ENCODE measurements at places on chromosomes 16 and 17.
A peak's percentile ranks its signal among the peaks of the same experiment; 100 is the strongest.

GRCh38 chr16:87956365-87957231 lies 5.4 kb downstream of the BANP start:
- no peak for DNase-seq

- DNase-seq, result no peak
Measured at GRCh38 chr16:36336-36984, 16.9 kb downstream of the POLR3K start.

- peak; percentile 24 for DNase-seq
Measured at GRCh38 chr16:8660841-8661301, 13.5 kb upstream of the ABAT start.

- no peak for DNase-seq
Measured at GRCh38 chr16:9105189-9105588, 13.7 kb downstream of the HAPSTR1 start.

DNA sequence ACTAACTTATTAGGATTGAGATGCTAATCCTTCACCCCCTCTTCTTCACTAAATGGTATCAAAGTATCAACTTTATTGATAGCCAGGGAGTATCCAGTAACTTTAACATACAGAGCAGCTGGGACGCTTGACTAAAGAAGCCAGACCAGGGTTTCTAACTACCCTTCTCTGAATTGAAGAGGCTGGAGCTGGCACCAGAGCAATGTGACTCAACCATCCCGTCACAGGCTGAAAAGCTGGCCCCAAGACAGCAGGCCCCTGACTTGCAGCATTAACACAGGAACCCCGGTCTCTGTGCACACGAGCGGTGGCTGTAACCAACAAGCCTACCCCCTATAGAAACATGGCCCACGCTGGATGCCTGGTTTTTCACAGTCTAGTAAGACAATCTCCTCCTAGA lies 59.8 kb downstream of the ANKFN1 start:
- DNase-seq, result no peak

DNA sequence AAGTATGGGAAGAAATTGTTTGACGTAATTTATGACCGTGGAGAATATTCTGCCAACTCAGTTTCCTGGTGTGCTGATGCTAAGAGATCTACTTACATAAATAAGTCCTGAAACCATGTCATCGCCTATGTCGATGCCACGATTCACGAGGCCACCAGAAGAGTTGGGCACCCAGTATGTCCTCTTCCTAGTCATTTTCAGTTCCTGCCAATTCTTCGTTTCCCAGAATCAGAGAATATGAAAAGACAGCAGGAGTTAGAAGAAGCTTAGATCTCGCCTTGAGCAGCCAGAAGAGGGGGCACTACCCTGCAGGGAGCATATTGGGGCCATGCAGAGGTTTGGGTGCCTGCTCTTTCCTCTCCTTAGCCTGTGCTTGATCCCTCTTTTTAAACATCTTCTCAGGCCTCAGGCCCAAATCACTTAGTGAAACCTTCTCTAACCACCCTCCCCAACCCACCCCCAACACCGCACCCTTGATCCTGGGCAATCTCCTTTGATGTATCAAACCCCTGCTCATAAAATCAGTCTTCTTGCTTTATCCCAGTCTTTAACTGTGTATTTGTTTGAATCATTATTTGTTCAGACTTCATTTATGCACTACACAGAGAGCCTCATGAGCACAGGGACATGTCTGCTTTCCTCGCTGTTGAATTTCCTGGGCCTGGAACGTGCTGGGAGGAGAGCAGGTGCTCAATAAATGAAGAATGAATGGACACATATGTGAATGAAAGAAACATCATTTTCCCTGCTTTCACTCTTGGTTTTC lies 12.2 kb upstream of the LONP2 start:
- DNase-seq, result peak; percentile 2

DNA sequence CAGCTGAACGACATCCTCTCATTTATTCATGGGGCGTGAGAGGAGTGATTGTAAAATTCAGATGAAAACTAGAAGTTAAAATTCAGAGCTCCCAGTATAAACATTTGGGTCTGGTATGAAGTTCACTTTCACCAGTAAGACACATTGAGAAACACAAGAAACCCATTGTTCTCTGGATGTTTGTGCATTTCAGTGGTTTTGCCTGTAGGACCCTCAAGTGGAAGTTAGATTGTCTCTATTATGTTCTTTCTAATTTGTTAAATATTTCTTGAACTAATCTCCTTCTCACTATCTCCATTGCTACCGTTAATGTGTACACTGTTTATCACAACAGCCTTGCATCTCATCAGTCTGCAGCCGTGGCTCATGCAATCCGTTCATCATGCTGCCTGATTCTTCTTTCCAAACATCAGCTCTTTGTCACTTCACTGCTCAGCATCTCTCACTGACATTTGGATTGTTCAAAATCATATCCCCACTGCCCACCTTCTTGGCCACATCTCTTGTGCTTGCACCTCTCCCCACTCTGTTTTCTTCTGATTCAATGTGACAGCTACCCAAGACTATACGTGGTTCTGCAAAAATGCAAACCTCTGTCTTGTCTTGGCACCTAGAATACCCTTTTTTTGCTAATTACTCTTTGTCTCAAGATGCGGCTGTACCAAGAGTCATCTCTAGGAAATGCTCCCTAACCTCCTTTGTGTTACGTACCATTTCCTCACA lies 49.5 kb downstream of the HLF start:
- DNase-seq, result no peak

DNA sequence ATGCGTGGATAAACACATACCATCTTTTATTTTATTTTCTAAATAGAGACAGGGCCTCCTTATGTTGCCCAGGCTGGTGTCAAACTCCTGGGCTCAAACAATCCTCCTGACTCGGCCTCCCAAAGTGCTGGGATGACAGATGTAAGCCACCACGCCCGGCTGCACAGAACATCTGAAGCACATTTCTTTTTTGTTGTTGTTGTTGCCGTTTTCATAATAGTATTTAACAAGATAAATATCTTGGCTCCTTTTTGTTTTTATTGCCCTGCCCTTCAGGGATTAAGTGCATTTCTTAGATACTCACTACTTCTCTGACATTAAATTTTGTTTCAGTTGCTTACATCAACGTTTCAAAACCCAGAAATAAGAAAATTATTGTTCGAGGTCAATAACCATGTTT lies 37.4 kb downstream of the ANKRD11 start:
- DNase-seq, result no peak

GRCh38 chr17:65231086-65231485 lies 93.9 kb downstream of the RGS9 start:
- no peak for DNase-seq

DNA sequence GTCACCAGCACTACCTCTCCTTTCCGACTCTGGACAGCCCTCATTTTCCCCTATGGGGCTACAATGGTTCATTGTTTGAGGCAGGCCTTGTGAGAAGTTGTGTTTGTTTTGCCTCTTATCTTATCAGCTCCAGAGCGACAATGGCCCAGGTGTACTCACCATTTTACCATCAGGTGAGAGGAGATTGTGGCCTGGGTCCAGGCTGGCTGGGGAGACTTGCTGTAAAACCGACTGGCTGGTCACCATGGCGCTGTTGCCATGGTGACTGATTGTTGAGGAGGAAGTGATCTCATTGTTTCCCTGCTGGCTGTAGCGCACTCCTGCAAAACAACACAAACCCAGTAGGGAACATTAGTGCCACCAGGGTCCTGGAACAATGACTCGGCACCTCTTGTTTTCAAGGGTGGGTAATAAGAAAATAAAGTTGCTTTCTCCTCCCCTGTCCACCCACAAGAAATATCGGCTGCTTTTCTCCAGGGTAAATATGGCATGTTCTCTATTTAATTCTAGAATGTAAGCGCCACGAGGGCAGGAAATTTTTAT lies 34.4 kb downstream of the HNF1B start:
- DNase-seq, result no peak

DNA sequence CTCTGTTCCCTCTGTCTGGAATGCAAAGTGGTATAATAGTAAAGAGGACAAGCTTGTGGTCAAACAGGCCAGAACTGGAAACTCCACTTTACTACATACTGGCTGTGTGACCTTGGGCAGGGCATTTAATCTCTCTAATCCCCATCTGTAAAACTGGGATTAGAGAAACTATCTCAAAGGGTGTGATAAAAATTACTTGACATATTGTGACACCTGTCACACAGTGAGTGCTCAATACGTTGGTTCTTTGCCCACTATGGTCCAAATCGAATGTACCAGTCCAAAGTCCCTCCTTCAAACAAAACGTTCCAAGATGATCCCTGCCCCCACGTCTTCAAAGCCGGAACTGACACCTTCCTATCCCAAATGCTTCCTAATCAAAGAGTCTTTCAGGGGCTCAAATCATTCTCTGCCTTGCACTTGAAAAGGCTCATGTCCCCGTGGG lies 734 bp downstream of the PGAP3 start:
- DNase-seq, result no peak

- DNase-seq, result no peak
Measured at GRCh38 chr17:62307196-62307595, 73.2 kb upstream of the EFCAB3 start.

DNA sequence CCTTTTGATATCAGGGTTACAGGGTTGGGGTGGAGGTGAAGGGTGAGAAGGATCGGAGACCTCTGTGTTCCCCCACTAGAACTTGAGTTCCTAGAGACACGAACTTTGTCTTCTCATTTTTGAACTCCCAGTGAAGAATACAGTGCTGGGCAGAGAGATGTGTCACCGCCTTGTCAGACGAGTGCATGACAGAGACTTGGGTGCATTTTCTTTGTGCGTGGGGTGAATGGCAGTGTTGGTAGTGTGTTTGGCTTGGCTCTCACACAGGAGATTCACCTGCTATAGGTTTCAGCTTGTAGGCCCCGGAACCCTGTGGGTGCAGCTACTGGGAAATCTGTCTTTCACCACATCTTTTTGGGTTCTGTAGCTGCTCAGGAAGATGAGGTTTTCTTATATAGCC lies 40.0 kb upstream of the CCR7 start:
- no peak for DNase-seq

- DNase-seq, result no peak
Measured at GRCh38 chr17:48506246-48506645, 24.6 kb downstream of the HOXB1 start.

DNA sequence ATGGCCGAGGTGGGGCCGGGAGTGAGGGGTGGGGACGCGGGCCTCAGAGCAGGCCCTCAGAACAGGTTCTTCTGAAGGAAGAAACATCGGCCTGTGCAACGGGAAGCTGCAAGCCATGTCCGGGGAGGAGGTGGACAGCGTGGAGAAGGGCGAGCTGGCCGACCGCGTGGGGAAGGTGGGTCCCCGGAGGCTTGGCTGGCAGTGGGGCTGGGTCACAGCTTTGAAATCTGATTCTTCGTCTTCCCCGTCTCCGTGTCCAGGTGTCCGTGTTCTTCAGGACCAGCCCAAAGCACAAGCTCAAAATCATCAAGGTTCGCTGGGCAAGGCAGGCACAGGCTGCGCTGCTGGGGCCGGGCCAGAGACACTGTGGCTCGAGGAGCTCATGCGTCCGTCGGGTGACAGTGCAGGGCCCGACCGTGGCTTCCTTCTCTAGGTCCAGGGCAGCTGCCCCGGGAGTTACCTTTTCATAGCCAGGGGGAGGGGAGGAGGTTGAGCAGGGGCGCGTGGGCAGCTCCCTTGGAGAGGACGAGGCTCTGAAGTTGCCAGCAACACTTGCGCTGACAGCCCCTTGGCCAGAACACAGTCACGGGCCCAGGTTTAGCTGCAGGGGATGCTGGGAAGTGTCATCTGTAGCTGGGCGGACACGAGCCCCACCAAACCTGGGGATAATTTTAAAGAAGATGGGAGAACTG lies 51.3 kb downstream of the MEAK7 start:
- no peak for DNase-seq

- DNase-seq, result no peak
Measured at GRCh38 chr16:31561426-31562233, 33.9 kb downstream of the AHSP start.

DNA sequence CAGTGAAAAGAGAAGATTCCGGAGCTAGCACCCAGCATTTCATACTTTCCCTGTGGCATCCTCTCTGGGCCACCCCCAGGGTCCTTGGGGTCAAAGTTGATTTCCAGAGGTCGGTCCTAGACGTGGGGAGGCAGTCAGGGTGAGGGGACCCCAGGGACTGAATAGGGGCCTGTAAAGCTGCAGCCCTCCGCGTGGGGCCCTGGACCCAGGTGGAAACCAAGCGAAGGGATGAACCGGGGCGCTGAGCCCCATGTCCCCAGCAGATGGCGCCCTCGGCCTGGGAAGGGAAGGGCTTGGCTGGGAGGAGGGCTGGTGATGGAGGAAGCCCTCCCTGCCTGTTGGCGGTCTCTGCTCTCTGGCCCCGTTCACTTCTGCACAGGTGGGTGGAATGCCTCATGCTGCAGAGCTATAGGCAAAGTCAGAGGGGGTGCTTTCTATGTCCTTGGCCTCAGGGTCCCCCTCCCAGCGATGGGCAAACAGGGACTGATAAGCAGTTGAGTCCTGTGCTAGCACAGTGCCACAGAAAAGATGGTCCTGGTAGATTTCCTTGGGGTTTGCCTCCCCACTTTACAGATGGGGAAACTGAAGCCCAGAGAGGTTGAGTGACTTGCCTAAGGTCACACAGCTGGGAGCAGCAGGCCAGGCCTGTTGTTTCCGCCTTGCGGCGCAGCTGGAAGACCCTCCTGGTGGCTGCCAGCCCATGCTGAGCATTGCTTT lies 163.4 kb upstream of the CIBAR2 start:
- no peak for DNase-seq

- DNase-seq, result no peak
Measured at GRCh38 chr16:54742436-54742835, 188.2 kb upstream of the IRX5 start.

- DNase-seq, result no peak
Measured at GRCh38 chr17:9226794-9227135, 205.5 kb downstream of the NTN1 start.

DNA sequence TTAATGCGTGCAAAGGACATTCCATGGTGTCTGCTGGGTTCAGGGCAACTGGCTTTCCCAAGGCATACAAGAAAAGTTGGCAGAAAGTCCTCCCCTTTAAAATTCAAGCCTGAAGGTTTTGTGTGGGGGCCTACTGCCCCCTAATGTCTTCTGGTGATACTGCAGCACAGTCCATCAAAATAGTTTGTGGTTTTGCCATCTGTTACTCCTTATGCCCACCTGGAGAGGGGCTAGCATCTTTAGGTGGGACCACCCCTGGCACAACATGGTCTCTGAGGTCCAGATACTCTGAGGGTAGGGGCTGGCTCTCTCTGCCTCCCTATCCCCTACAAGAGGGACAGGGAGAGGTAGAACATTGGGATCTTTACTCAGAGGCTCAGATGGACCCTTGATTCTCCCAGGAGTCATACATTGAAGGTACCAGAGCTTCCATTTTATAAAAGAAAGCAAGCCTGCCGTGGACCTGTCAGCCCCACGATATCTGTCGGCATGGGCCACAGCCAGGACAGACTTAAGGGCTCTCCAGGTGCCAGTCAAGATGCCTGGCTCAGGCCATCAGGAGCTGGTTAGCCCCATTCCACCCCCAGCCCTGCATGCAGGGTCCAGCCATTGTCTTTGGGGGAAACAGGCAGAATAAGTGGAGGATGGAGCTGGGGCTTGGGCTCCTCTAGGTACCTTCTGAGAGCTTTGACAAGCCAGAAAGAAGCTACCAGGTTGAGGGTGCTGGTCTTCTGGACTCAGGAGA lies 6.3 kb downstream of the ESRP2 start:
- DNase-seq, result peak; percentile 29
